ENCODE measurements at places on chromosomes 4 and X. TPM values are rescaled to one million over a fixed set of nuclear protein-coding genes. Genes with fewer than 3 reads are reported as not detected.

DNA sequence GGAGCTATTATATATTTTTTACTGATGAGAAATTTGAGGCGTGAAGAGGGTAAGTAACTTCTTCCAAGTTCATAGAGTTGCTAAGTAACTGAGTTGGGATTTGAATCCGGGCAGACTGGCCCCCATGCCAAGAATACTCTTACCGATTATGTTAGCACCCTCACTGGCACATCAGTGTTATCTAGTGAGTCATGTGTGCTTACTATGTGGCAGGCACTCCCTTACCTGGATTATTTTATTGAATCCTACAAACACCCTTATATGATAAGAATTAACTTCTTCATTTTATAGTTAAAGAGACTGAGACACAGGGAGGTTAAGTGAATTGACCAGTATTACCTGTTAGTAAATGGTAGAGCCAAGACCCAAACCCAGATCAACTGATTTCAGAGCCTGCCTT lies 20.9 kb downstream of the MTHFD2L start:
- no peaks in the 10 kb centered on the region for H3K4me1 ChIP-seq
- no peak overlapping the region for H3K4me3 ChIP-seq
- no peaks in the 10 kb centered on the region for H3K36me3 ChIP-seq
- H3K27ac ChIP-seq = no peak overlapping the region
- no peaks in the 10 kb centered on the region for H3K27me3 ChIP-seq
- DNase-seq = no peak

The PHEX gene
- total RNA-seq = 0.27 TPM

DNA sequence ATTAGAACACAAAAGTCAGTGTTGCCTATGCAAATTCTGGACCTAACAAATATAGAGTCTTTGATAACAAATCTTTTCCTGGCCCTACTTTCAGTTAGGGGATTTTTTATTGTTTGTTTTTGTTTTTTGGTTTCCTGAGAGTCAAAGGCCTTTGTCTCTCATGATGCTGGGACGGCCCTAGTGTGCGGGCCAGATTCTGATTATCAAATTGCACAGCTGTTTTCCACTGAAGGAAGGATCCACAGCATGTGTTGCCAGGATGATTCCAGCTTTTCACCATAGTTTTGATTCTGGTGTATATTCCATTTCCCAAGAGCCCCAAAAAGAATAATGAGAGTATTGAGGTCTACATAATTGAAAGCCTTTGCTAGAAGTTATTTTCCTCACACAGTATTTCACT lies 248.2 kb downstream of the CAMK2D start:
- no peaks in the 10 kb centered on the region for H3K36me3 ChIP-seq
- H3K4me3 ChIP-seq = no peak overlapping the region
- no peaks in the 10 kb centered on the region for H3K4me1 ChIP-seq

The ATP2B3 gene
- total RNA-seq = not detected

GRCh38 chr4:60266505-60266904 lies 933.6 kb upstream of the ADGRL3 start:
- no peak for DNase-seq
- H3K4me3 ChIP-seq = no peak overlapping the region
- no peaks in the 10 kb centered on the region for H3K4me1 ChIP-seq
- H3K36me3 ChIP-seq = no peaks in the 10 kb centered on the region
- no peak overlapping the region for H3K27ac ChIP-seq
- H3K27me3 ChIP-seq = no peaks in the 10 kb centered on the region

DNA sequence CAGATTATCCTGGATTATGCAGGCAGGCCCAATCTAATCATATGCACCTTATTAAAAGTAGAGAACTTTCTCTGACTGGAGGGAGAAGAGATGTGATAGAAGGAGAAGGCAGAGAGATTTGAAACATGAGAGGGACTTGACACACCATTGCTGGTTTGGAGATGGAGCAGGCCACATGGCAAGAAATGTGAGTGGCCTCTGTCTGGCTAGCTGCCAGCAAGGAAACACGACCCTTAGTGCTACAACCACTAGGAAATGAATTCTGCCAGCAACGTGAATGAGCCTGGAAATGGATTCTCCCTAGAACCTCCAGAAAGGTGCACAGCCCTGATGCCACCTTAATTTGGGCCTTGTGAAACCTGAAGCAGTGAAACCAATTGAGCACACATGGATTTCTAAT lies 79.5 kb upstream of the MBNL3 start:
- no peaks in the 10 kb centered on the region for H3K27me3 ChIP-seq
- no peak overlapping the region for H3K4me3 ChIP-seq
- DNase-seq = no peak
- H3K36me3 ChIP-seq = no peaks in the 10 kb centered on the region
- H3K4me1 ChIP-seq = no peaks in the 10 kb centered on the region

The GPR50 gene
- not detected for total RNA-seq

DNA sequence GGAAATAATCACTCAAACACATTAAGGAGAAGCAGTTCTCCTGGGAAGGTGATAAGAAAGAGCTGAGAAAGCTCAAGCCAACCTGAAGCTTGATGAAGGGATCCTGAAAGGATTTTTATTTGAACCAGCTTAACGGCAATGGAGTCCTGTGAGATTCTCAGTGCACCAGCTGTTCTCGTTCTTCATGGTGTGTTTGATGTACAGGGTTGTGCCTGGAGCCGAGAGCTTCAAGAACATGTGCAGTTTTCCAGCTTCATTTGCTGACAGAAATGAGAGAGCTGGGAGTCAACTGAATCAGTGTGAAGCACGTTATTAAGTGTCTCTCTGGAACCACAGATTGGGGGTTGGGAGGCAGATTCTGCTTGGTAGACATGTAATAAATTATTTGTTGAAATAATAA lies 115.7 kb downstream of the ANKRD50 start:
- no peak overlapping the region for H3K27ac ChIP-seq
- no peaks in the 10 kb centered on the region for H3K4me1 ChIP-seq
- no peaks in the 10 kb centered on the region for H3K36me3 ChIP-seq
- H3K4me3 ChIP-seq = no peak overlapping the region
- no peak for DNase-seq

The SHOX gene
- total RNA-seq = 0.08 TPM

- H3K27me3 ChIP-seq = no peaks in the 10 kb centered on the region
- no peaks in the 10 kb centered on the region for H3K36me3 ChIP-seq
- H3K4me3 ChIP-seq = no peak overlapping the region
- H3K4me1 ChIP-seq = no peaks in the 10 kb centered on the region
- H3K27ac ChIP-seq = peak overlapping the region; percentile 35
These were observed 8.4 kb downstream of the UBE2K start for GRCh38 chr4:39706334-39706733.

The SMIM31 gene
- 0.43 TPM for total RNA-seq

The CXCL6 gene
- 6.0 TPM for total RNA-seq

The ADH4 gene
- total RNA-seq = 24.0 TPM

- H3K4me1 ChIP-seq = peaks cover 7% of the 10 kb centered on the region
- no peaks in the 10 kb centered on the region for H3K36me3 ChIP-seq
- H3K27ac ChIP-seq = peak overlapping the region; percentile 94
These were observed 522 bp downstream of the FNIP2 start for GRCh38 chr4:158769175-158769921.

The CTPS2 gene
- 55.7 TPM for total RNA-seq

The TLR2 gene
- total RNA-seq = 10.6 TPM

DNA sequence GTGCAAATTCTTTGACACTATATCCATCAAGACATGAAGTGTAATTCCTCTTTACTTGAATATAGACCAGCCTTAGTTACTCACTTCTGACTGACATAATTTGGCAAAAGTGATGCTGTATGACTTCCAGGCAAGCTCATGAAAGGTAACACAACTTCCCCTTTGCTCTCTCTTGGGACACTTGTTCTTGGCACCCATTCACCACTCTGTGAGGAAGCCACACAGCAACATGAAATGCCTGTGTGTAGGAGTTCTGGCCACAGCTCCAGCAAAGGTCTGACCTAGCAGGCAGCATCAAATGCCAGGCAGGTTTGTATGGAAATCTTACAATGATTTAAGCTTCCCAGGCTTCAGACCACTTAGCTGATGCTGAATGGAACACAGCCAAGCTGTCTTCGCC lies 280.3 kb downstream of the PDHA2 start:
- H3K4me3 ChIP-seq = no peak overlapping the region
- DNase-seq = no peak
- H3K27ac ChIP-seq = no peak overlapping the region
- H3K27me3 ChIP-seq = no peaks in the 10 kb centered on the region
- no peaks in the 10 kb centered on the region for H3K4me1 ChIP-seq
- no peaks in the 10 kb centered on the region for H3K36me3 ChIP-seq

GRCh38 chrX:27439771-27440170 lies 23.4 kb downstream of the PPP4R3C start:
- no peak for DNase-seq
- no peaks in the 10 kb centered on the region for H3K4me1 ChIP-seq
- no peaks in the 10 kb centered on the region for H3K27me3 ChIP-seq
- no peak overlapping the region for H3K27ac ChIP-seq
- no peak overlapping the region for H3K4me3 ChIP-seq

DNA sequence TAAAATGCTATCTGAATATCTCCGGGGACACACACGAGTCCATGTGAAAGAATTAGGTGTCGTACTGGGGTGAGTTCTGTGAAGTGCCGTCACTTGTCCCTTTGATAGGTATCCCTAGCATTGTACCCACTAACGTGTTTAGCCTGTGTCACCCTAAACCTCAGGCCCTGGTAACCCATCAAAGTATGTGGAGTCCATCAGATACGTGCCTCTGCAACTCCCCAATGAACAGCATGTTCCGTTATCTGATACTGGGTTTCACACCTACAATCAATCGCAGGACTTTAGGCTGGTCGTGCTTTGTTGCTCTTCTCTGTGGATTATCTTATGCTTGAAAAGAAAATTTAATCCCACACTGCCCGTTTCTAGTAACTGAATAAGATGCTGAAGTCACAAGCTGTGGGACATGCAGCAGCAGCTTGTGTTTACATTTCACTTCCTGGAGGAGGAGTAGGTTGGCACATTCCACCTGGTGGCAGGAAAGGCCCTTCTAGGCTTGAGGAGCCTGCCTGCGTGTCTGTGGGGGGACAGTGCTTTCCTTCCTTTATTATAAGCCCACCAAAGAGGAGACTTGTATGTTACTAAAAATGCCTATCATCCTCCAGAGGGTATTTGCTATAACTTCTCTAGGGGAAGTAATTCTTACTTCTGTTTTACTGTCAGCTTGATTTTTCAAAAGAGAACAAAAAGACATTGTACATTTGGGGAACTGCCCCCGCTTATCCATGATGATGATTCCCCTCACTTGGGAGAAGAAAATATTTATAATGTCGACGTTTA lies 127.2 kb downstream of the FNIP2 start:
- peaks cover under 1% of the 10 kb centered on the region for H3K4me1 ChIP-seq
- H3K27me3 ChIP-seq = no peaks in the 10 kb centered on the region
- no peak for DNase-seq
- H3K36me3 ChIP-seq = no peaks in the 10 kb centered on the region

- no peaks in the 10 kb centered on the region for H3K36me3 ChIP-seq
- peak overlapping the region; percentile 51 for H3K27ac ChIP-seq
- H3K4me3 ChIP-seq = no peak overlapping the region
These were observed 66.2 kb upstream of the PGRMC2 start for GRCh38 chr4:128353791-128354190.

- H3K4me1 ChIP-seq = peaks cover 4% of the 10 kb centered on the region
- H3K36me3 ChIP-seq = no peaks in the 10 kb centered on the region
- peak overlapping the region; percentile 2 for H3K27ac ChIP-seq
These were observed 72.2 kb upstream of the KLF3 start for GRCh38 chr4:38591617-38592337.

DNA sequence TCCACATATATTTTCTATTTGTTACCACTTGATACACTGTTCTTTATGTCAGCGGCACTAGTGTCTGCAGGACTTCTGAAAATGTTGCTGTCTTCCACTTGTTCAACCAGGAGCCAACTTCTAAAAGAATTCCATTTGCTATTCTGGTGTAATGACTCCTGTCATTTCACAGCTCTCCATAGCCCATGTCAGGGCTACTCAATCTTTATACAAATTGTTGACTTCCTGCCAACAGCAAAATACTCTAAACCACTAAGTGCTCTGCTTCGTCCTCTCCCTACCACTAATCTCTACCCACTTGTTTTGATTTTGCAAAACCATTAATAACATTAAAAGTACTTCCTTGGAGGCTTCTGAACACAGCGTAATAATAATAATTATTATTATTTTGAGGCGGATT lies 7.2 kb downstream of the CTSO start:
- no peaks in the 10 kb centered on the region for H3K27me3 ChIP-seq
- no peak for DNase-seq
- peaks cover 3% of the 10 kb centered on the region for H3K4me1 ChIP-seq
- no peak overlapping the region for H3K4me3 ChIP-seq
- H3K27ac ChIP-seq = no peak overlapping the region
- no peaks in the 10 kb centered on the region for H3K36me3 ChIP-seq

DNA sequence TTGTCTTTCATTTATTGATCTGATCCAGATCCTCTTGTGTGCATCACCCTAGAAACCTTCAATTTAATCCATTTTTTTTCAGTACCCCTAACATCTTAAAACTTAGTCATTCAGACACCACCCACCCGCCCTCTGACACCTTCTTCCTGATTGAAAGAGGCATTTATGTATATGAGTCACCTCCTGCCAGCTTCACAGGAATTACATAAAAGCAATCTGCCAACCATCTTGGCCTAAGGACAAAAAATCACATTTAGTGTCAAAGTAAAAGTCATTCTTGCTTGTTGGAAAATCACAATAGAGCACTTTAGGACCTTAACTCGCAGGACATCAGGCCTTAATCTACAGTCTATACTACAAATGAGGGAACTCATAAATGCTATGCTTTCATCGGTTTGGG lies 52.1 kb downstream of the NDST3 start:
- H3K36me3 ChIP-seq = no peaks in the 10 kb centered on the region
- H3K27me3 ChIP-seq = no peaks in the 10 kb centered on the region
- no peak overlapping the region for H3K4me3 ChIP-seq
- DNase-seq = no peak

The PAGE2 gene
- not detected for total RNA-seq

GRCh38 chr4:15118292-15118691 lies 116.0 kb downstream of the CPEB2 start:
- H3K27me3 ChIP-seq = no peaks in the 10 kb centered on the region
- no peaks in the 10 kb centered on the region for H3K36me3 ChIP-seq
- no peak overlapping the region for H3K4me3 ChIP-seq
- no peaks in the 10 kb centered on the region for H3K4me1 ChIP-seq
- peak overlapping the region; percentile 11 for H3K27ac ChIP-seq
- DNase-seq = peak; percentile 12

The FGF5 gene
- total RNA-seq = not detected

The CYBB gene
- total RNA-seq = 2.5 TPM

DNA sequence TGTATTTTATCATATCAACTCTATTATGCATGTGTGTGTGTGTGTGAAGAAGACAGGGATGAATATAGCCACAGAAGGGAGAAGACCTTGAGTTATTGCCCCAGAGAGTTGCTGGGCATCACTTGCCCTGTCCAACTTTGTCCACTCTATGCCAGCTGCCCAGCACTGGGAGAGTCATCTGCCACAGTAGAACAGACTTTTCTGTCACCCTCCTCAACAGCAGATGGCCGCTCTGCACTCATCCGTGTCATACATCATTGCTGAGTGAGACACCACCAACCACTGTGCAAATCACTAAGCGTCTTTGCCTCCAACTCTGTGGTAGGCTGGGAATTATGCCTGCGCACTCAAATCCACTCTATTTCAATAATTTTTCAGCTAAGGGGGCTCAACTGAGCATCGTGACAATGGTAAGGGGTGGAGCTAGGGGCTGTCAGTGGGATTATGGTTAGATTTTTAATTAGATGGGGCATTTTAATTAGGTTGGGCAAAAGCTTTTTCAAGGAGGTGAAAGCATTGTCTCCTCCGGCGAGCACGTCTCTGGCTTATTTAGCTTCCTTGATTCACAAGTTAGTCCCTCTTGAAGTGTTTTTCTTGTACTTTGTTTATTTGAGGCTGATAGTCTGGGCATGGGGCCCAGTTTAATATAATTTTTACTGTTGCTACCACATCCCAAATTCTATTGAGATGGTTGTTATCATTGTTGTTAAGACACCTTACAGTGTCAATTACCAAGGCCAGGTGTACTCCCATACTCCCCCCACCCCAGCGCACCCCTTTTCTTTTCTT lies 100.1 kb upstream of the KLF3 start:
- no peaks in the 10 kb centered on the region for H3K36me3 ChIP-seq
- no peak for DNase-seq
- no peaks in the 10 kb centered on the region for H3K27me3 ChIP-seq
- no peak overlapping the region for H3K27ac ChIP-seq
- no peak overlapping the region for H3K4me3 ChIP-seq
- peaks cover 11% of the 10 kb centered on the region for H3K4me1 ChIP-seq
